ENCODE measurements at places on chromosomes 13 and 19.

DNA sequence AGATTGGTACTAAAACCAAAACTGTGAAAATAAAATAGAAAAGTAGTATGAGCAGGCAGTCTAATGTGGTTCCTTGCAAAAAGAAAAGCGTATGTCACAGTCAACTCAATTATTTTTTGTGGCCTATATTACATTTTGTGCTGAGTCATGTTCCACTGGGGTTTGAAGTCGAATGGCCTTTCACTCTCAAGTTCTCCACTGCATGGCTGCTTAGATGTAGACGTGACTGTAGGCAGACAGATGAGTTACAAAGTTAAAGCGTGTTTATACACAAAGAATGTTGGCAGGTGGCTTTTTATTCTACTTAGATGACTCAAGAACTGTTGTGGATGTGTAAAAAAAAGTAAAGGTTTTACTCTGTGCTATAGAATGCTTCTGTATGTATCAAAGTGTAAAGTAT is 133.9 kb downstream of the SLITRK6 start:
- DNase-seq: no peak

DNA sequence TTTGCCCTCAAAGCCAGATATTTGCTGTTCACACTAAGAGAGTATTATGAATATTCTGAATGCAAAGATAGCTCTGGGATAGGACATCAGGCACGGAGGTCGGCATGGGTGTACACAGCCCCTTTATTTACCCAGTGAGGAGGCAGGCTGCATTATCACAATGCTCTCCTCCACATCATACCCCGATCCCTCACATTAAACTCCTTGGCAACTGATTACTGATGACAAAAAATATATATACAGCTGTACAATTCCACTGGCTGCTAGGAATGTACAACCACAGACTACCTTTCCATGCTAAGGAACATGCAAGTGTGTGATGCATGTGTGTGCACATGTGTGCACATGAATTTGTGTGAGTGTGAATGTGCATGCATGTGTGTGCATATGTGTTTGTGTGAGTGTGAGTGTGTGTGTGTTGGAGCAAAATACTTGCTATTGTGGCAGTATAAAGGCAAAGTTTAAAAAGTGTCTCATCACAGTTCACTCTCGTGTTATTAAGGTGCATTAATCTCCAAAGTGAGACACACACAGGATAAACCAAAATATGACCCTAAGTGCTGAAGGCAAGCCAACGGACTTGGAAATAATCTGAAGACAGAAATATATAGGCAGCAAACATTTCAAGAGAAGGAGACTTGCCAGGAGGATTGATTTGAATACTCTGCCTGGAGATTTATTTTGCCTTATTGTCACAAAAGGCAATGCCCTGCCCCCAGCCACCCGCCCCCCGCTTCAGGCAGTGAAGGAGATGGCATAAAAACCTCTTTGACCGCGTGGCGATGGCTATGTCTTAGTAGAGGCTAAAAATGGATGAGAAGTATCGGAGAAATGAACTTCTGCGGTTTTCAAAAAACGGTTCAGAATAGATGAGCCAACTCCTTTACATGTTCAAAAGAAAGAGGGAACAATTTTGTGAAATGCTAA is 274.8 kb downstream of the TSHZ3 start:
- DNase-seq: no peak

GRCh38 chr19:41528106-41528505 is 47.9 kb upstream of the CEACAM21 start:
- peak; percentile 33 for DNase-seq

- no peak for DNase-seq
These were observed 6.3 kb downstream of the PLIN3 start for GRCh38 chr19:4861147-4861546.

DNA sequence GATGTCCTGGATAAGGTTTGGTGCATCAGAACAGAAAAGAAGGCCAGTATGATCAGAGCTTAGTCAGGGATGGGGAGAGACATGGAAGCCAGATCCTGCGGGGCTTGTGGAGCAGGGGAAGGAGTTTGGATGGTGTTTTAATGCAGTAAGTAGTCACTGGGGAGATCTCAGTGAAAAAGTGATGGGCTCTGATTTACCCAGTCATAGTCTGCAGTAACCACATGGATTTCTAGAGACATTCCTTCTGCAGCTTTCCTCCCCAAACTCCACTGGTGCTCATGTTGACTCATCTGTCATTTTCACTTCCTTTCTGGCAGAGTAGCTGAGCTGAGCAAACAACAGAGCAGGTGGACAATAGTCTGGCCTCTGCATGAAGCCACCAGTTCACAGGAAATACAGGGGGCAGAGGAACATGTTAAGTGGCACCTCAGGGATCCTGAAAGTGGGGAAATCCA is 144.1 kb downstream of the DPF1 start:
- peak; percentile 69 for DNase-seq

- DNase-seq: peak; percentile 52
These were observed 3.3 kb upstream of the ATP1A3 start for GRCh38 chr19:41997121-41997850.

GRCh38 chr13:33571618-33572017 is 246.3 kb upstream of the RFC3 start:
- DNase-seq: no peak

- no peak for DNase-seq
These were observed 324.9 kb upstream of the GPC6 start for GRCh38 chr13:92901739-92902138.

DNA sequence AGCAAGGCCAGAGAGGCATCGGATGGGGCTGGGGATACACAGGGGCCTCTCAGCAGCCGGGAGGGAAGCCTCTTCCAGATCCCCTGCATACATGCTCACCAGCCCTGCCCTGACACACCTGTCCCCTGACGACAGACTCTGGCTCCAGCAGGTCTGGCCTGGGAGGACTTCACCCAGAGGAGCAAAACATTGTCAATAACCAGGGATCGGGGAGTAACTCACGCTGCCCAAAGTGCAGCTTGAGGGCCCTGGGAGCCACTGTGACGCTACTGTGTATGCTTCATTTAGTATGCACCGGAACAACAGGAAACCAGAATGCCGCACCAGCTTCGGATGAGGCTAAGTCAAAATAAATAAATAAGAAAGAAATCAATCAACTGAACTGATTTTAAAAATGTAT is 12.4 kb upstream of the CD22 start:
- no peak for DNase-seq

- peak; percentile 45 for DNase-seq
These were observed 11.4 kb downstream of the FCHO1 start for GRCh38 chr19:17762505-17763229.

DNA sequence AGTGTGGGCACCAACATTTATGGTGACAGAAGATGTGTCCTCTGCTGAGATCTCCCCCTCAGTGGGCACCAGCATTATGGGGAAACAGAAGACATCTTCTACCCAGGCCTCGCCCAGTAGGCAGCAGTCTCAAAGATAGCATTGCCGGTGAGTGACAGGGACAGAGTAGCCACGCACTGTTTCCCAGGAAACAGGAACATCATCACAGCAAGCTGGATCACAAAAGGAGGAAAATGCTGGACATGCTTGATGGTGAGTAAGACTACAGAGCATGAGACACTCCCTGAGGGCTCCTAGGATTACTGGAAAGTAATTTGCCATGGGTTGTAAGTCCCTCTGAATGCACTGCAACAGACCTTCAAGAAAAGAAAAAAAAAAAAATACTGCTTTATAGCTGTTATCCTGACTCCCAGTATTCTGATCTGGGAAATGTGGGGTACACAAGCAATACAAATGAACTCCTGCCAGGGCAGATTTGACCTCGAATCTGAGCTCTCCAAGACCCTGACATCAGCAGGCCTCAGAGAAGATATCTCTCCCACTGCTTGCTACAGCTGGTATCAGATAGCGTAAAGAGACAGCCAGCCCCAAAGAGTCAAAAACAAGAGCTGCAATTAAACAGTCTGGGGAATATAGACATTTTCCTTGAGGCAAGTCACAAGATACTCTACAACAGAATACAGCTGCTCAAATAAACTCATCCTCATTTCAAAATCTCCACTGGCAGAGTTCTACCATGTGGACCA is 180.4 kb downstream of the RBM26 start:
- DNase-seq: no peak

GRCh38 chr19:7597689-7598088 is 2.0 kb downstream of the CAMSAP3 start:
- no peak for DNase-seq

DNA sequence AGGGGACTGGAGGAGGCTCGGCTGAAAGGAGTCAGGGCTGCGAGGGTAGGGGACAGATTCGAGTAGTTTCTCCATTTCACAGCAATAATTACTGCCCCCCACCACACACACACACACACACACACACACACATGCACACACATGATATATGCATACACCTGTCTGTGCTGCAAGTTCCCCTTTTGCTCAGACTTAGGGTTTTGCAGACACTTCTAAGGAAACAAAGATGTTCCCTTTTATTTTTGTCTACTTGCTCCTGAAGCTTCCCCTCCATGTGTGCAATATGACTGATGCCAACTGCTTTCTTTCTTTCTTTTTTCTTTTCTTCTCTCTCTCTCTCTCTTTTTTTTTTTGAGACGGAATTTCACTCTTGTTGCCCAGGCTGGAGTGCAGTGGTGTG is 13.4 kb downstream of the MBD3L2B start:
- peak; percentile 27 for DNase-seq

GRCh38 chr19:1968279-1969175 is 27.6 kb downstream of the CSNK1G2 start:
- DNase-seq: no peak

DNA sequence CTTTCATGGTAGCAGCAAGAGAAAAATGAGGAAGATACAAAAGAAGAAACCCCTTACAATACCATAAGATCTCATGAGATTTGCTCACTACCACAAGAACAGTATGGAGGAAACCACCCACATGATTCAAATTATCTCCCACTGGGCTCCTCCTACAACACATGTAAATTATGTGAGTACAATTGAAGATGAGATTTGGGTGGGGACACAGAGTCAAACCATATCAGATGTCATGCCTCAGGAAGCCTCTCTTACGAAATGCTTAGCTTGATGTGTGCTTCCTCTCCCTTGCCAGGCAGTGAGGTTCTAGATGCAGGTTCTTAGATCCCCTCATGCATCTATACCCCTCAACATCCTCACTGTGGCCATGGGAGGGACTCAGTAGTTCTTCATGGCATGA is 63.2 kb upstream of the RGCC start:
- DNase-seq: no peak

GRCh38 chr13:108214441-108215271 is 680 bp downstream of the LIG4 start:
- no peak for DNase-seq

GRCh38 chr19:7408251-7408650 is 59.5 kb downstream of the ARHGEF18 start:
- DNase-seq: no peak

DNA sequence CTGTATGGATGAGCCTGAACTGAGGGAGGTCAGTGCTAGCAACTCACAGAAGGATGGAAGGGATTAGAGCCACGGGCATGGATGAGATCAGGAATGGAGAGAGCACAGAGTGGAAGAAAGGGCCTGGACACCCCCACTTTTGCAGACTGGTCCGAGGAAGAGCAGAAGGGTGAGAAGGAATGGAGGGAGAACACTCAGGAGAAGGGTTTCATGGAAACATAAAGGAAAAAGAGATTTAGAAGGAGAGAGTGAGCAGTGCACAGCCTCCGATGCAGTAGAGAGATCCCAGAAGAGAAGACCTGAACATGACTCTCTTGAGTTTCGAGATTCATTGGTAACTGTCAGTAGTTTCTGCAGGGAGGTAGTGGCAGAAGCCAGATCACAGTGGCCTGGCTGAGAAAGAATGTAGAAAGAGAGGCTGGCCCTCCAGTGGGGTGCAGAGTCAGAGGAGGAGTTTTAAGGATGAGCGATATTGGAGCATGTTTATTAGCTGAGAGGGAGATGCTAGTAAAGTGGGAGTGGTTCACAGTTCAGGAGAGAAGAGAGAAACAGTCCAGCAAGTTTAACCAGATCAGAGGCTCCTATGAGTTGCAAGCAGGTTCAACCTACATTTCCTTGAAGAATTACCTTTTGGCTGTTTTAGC is 108.9 kb downstream of the ZAR1L start:
- no peak for DNase-seq

- no peak for DNase-seq
These were observed 189.5 kb upstream of the MIR17HG start for GRCh38 chr13:91158017-91158395.

DNA sequence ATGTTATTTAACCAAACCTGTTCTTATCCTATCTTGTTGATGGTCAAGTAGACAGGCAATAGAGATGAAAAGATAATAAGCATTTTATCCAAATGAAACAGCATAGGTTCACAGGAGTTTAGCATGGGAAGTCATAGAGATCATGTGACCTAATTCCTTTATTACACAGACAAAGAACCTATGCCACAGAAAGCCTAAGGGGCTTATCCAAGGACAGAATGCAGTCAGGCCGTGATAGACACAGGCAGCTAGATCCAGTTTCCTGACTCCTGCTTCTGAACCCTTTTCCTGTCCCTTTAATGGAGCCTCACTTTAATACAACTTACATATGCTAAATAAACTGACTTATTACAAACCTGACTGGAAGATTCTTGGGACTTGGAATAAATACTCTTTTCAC is 532.1 kb downstream of the IRS2 start:
- DNase-seq: no peak

- DNase-seq: no peak
These were observed 14.5 kb downstream of the MED25 start for GRCh38 chr19:49832556-49832955.

DNA sequence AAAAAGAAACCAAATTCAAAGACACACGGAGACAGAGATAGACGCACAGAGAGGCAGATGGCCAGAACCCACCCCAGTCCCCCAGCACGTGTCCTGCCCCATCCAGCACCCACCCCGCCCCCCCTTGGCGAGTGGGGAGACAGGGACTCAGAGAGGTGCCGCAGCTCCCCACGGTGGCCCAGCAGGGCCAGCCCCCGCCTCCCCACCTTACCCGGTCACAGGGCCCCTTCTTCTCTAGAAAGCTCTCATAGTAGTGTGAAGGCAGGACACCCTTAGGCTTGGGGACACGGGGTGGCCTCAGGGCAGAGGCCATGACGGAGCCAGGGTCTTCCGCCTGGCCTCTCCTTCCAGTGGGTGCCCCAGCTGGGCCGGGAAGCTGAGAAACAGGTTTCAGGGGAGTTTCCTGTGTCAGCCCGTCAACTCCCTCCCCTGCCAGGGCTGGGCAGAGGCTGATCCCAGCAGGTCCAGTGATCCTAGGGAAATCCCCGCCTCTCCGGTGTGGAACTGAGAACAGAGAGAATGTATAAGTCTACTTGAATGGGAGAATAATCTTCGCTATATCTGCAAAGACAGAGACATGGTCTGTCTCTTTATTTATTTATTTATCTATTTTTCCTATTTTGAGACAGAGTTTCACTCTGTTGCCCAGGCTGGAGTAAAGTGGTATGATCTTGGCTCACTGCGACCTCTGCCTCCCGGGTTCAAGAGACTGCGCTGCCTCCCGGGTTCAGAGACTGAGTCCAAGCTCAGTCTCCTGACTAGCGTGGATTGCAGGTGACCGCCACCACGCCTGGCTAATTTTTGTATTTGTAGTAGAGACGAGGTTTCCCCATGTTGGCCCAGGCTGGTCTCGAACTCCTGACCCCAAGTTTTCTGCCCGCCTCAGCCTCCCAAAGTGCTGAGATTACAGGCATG is at the start of gene STAP2:
Gene STAP2 (minus strand): TSS at position 387 of the 915 bp plus-strand sequence. CDS start 74 bp downstream, at position 313.
- peak; percentile 36 for DNase-seq

- DNase-seq: peak; percentile 35
These were observed 18.7 kb downstream of the GPR180 start for GRCh38 chr13:94620286-94620896.

GRCh38 chr13:33441015-33441414 is 155.5 kb upstream of the STARD13 start:
- DNase-seq: no peak

- no peak for DNase-seq
These were observed 297.9 kb upstream of the ARGLU1 start for GRCh38 chr13:106865716-106866440.

GRCh38 chr19:35704218-35704617 is at the start of gene ZBTB32:
ZBTB32 (plus strand) TSS chr19:35704558; CDS start chr19:35714627, 10,069 bp downstream.
- DNase-seq: no peak

- no peak for DNase-seq
These were observed at the start of gene ING1 for GRCh38 chr13:110713642-110713952. ING1 (plus strand) TSS chr13:110713700; CDS start chr13:110714150, 450 bp downstream.
